ENCODE measurements at places on chromosomes 12 and 14.
A peak's percentile ranks its signal among the peaks of the same experiment; 100 is the strongest.

DNA sequence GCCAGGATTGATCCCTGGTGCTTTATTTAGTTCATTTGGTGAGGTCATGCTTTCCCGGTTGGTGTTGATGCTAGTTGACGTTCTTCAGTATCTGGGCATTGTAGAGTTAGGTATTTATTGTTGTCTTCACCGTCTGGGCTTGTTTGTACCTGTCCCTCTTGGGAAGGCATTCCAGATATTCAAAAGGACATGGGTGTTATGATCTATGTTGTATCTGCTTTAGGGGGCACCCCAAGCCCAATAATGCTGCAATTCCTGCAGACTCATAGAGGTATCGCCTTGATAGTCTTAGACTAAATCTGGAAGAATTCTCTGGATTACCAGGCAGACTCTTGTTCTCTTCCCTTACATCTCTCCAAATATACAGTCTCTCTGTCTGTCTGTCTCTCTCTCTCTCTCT, 42.1 kb downstream of the AK7 start:
- no peak for DNase-seq

- DNase-seq: no peak
Measured at GRCh38 chr12:52032446-52032803, 18.8 kb upstream of the NR4A1 start.

DNA sequence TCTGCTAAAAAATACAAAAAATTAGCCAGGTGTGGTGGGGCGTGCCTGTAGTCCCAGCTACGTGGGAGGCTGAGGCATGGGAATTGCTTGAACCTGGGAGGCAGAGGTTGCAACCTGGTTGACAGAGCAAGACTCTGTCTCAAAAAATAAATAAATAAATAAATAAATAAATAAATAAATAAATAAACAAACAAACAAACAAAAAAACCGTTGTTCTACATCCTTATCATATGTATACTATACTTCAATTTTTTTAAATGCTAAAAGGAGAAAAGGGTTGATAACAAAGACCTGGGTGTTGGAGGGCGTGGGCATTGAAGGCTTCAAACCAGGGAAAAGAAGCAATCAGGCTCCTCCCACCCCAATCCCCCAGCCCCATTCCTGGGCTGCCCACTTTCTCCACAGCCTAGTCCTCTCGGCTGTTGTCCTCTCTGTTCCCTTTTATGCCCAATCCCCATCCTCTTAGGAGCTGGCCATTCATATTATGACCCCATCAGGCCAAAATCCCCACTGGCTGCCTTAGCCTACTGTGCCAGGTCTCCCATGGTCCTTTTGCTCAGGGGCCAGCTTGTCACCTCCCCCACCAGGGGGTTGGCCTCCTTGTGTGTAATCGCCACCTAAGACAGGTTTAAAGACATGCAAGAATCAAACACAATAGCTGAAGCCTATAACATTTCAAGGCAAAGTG, 30.2 kb downstream of the CLMN start:
- DNase-seq: no peak

GRCh38 chr12:63792338-63792737, 12.6 kb downstream of the RXYLT1 start:
- DNase-seq: no peak

DNA sequence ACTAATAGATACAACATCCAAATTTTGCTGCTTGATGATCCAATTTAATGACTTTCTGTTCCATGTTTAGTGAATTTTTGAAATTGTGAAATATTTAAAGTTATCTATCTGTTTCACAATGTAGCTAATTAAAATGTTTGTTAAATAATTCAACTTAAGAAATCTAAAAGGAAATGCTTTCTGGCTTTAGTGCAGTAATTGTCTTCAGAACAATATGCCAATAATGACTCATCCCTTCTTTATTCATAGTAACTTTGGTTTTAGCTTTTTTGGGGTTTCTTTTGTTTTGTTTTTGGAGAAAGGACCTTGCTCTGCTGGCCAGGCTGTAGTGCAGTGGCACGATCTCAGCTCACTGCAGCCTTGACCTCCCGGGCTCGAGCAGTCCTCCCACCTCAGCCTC, 479.2 kb upstream of the RGS6 start:
- no peak for DNase-seq

DNA sequence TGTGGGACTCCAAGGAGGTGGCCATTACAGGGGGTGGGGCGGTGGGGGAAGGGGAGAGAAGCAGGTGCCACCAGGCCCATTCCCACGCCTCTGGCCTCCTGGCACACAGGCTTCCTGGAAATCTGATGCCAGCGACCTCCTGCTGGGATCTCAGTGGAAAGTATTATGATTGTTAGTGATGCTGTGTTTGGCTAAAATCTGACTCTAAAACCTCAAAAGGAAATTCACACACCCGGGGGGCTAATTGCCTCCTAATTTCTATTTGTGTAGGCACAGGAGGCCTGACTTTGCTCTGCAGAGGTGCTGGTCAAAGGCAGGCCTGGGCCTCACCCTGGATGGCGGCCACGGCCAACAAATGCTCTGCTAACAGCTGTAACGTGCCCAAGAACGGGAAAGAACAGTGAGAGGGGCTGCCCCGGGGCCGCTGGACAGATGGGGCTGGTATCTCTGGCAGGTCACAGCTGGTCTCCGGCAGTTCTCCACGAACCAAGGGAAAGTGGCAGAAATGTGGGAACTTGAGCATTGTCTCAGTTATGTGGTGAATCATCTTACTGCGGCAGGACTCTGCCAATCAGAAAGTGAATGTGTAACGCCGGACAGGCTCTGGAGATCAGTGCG, 14.3 kb downstream of the FAM181A start:
- peak; percentile 75 for DNase-seq

DNA sequence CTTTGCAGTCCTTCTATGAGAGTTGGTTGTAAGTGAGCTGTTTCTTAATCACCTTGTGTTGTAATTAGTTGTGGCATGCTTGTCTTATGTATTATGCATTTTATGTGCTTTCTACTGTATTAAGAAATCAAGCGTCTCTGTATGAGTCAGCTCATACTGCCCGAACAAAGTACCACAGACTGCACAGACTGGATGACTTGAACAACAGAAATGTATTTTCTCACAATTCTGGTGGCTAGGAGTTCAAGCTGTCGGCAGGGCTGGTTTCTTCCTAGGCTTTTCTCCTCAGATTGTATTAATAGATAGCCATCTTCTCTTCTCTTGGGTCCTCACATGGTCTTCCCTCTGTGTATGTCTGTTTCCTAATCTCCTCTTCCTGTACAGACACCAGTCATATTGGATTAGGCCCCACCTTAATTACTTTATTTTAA, 77.7 kb downstream of the FLRT2 start:
- no peak for DNase-seq

DNA sequence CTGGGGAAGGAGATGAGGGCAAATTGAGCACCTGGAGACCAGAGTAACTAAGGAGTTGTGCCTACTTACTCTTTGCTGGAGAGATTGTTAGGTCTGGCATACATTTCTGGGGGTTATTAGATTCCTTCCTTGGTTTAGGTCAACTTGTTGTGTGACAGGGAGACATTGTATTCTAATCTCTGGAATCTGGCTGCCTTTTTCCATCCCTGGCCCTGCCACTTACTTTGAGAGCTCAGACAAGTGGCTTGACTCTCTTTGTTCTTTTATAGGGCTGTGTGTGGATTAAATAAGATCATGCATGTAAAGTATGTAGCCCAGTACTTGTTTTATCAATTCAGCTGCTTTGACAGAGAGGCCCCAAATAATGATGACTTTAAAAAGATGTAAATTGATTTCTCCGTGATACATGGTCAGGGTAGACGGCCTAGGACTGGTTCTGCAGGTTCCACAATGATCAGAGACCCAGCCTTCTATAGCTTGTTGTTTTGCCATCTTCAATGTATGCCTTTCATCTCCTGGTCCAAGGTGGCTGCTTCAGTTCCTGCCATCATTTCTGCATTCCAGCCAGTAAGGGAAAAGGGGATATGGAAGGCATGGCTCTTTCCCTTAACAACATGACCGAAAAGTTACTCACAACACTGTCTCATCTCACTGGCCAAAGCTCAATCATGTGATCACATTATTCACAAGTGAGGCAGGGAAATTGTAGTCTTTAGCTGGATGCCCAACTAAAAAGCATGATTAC, 72.6 kb downstream of the CHST11 start:
- DNase-seq: no peak

DNA sequence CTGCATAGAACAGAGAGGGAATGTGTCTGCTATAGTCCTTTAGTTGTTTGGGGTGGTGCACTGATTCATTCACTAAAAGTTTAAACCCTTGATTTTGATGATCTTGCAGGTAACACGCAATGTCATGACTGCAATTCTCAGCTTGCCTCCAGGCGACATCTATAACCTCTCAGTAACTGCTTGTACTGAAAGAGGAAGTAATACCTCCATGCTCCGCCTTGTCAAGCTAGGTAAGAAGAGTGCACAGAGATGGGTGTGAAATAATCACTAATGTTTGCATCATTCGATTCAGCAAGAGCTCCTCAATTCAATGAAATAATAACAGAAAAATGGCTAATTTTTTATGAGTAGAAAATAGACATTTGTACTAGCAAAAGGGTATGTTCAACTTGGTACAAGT, 203.7 kb downstream of the PTPRO start:
- no peak for DNase-seq

DNA sequence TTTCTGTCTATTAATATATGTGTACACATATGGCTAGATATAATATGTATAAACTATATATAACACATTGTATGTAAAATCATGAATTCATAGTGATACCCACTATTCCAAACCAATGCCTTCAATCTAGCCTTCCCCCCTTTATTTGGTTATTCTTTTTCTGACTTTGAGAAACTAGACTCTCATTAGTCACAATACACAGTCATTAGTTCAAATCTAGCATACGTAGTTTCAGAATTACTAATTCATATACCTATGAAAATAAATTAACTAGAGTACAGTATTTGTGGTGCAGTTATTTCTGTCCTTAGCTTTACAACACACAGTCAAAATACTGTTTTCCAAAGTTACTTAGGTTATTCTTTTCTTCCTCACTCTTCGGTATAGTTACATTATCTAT, 268.2 kb downstream of the DPF3 start:
- DNase-seq: no peak

GRCh38 chr12:92452763-92453162, 250.0 kb upstream of the PLEKHG7 start:
- DNase-seq: no peak

- DNase-seq: no peak
Measured at GRCh38 chr12:2173971-2174370, 121.2 kb downstream of the CACNA1C start.

GRCh38 chr14:30204431-30204980, 276.9 kb upstream of the PRKD1 start:
- DNase-seq: no peak

- peak; percentile 100 for DNase-seq
Measured at GRCh38 chr14:61103541-61104339, 122.7 kb downstream of the SLC38A6 start.

All from HTR-8/SVneo (cell line).